Activated CD4-positive, alpha-beta memory T cell treated with anti-CD3 and anti-CD28 coated beads, Interleukin-2, amount 10 ng/mL, durations not matched to agents 7 days and 5 days (primary cell): ENCODE measurements at places on chromosomes 2 and 18. TPM values are rescaled to one million over a fixed set of nuclear protein-coding genes. Genes with fewer than 3 reads are reported as not detected.
A peak's percentile ranks its signal among the peaks of the same experiment; 100 is the strongest.

GRCh38 chr2:160555420-160556071 lies 61.9 kb upstream of the RBMS1 start:
- H3K4me1 ChIP-seq = no peaks in the 10 kb centered on the region
- H3K27me3 ChIP-seq = no peaks in the 10 kb centered on the region
- H3K27ac ChIP-seq = no peak overlapping the region
- no peak overlapping the region for H3K4me3 ChIP-seq
- no peak for DNase-seq
- H3K36me3 ChIP-seq = no peaks in the 10 kb centered on the region

- no peaks in the 10 kb centered on the region for H3K4me1 ChIP-seq
- H3K4me3 ChIP-seq = no peak overlapping the region
- H3K36me3 ChIP-seq = no peaks in the 10 kb centered on the region
- H3K27me3 ChIP-seq = no peaks in the 10 kb centered on the region
- no peak for DNase-seq
Observed at GRCh38 chr2:40363231-40363630, 88.7 kb downstream of the SLC8A1 start.

- H3K27me3 ChIP-seq = no peaks in the 10 kb centered on the region
- H3K27ac ChIP-seq = no peak overlapping the region
- no peak overlapping the region for H3K4me3 ChIP-seq
Observed at GRCh38 chr18:53757328-53757727, 467.1 kb downstream of the MBD2 start.

DNA sequence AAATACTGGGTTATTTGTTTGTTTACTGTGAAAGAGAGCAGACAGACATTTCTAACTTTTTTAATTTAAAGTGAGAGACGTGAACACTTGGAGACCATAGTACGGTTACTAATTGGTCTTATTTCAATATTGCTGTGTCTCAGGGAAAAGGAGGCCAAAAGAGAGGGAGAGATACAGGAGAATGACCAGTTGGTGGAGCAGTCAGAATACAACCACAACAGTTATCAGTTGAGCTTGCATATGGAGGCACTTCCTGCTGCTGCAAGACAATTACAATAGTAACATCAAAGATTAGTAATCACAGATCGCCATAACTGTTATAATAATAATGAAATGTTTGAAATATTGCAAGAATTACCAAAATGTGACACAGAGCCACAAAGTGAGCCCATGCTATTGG lies 58.2 kb downstream of the TWSG1 start:
- DNase-seq = no peak
- H3K36me3 ChIP-seq = peaks cover 10% of the 10 kb centered on the region
- H3K4me3 ChIP-seq = no peak overlapping the region
- no peak overlapping the region for H3K27ac ChIP-seq
- no peaks in the 10 kb centered on the region for H3K4me1 ChIP-seq

- no peaks in the 10 kb centered on the region for H3K27me3 ChIP-seq
- H3K36me3 ChIP-seq = no peaks in the 10 kb centered on the region
- DNase-seq = peak; percentile 66
- peak overlapping the region; percentile 43 for H3K4me3 ChIP-seq
- H3K4me1 ChIP-seq = peaks cover 52% of the 10 kb centered on the region
- H3K27ac ChIP-seq = peak overlapping the region; percentile 79
Observed at GRCh38 chr18:13562494-13563029, 163.8 kb downstream of the FAM210A start.

DNA sequence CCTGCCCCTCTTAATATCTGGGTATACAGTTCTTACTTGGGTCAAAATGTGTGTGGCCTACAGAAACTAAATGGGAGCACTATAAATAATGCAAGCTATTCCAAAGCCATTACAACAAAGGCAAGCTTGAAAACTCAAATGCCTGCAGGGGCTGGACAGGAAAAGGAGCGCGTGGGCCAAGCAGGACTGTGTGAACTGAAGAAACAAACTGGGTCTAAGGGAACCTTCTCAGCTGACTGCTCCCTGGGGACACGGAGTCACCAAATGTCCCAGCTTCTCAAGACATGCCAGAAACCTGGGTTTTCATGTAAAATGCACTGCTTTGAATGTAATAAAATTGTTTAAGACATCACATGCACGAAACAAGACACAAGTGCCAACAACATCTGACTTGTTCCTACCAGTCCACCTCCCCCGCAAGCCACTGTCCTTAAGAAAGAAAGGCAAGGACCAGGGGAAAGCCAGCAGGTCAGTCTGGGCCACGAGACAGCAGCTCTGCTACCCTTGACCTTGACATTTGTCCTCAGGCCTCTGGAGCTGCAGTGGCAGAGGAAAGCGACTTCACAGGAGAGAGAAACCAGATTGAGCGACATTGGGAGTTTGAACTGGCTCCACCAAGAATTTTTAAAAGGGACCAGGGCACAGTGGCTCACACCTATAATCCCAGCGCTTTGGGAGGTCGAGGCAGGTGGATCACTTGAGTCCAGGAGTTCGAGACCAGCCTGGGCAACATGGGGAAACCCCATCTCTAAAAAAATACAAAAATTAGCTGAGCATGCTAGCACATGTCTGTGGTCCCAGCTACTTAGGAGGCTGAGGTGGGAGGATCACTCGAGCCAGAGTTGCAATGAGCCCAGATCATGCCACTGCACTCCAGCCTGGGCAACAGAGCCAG lies 89.7 kb upstream of the SH3BP4 start:
- no peak overlapping the region for H3K4me3 ChIP-seq
- no peaks in the 10 kb centered on the region for H3K36me3 ChIP-seq
- no peak for DNase-seq
- H3K4me1 ChIP-seq = no peaks in the 10 kb centered on the region

DNA sequence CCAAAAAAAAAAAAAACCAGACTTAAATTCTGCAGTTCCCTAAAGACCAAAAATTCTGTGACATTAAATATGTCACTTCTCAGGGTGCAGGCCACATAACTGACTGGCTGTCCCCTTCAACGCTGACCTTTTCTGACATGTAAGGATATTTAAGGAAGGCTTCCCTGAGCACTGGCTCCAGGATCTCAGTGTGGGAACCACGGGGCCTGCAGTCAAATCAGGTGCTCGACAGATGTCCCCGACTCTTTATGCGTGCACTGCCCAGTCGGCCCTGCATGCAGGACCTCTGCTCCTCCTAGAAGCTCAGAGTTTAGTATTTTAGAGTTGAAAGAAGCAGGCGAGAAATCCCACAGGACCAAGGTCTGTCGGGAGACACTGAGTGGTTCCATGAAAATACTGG lies 69.4 kb upstream of the POMC start:
- no peak overlapping the region for H3K4me3 ChIP-seq
- H3K4me1 ChIP-seq = no peaks in the 10 kb centered on the region
- no peak for DNase-seq
- H3K27me3 ChIP-seq = no peaks in the 10 kb centered on the region
- H3K27ac ChIP-seq = no peak overlapping the region
- peaks cover 54% of the 10 kb centered on the region for H3K36me3 ChIP-seq

GRCh38 chr2:160741271-160741670 lies 247.7 kb upstream of the RBMS1 start:
- H3K36me3 ChIP-seq = no peaks in the 10 kb centered on the region
- no peak overlapping the region for H3K4me3 ChIP-seq
- H3K27me3 ChIP-seq = peaks cover 7% of the 10 kb centered on the region

DNA sequence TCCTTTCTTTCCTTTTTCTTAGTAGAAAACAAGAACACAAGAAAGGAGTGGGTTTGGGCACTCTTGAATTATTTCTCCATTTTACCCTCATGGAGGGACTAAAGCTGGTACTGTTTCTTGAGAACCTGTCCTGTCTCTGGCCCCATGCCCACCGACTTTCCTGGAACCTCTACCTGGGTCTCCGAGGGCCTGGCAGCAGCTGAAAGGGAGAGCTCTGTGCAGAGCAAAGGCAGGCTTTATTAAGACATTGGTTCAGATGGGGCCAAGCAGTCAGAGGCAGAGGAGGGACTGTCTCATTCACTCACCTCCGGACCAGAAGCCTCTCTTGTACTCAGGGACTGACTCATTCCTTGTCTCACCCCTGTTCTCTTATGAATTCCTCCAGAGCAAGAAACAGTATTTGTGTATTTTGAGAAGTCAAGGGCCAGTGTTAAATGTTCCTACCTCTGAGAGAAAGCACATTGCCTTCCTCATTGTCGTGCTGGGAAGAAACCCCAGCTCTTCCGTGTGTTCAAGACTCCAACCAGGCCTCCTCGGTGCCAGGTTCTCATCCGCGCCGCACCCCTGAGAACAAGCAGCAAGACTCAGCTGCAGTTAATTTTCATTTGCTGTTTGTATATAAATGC lies 201.9 kb upstream of the NT5C1B start:
- no peaks in the 10 kb centered on the region for H3K27me3 ChIP-seq
- DNase-seq = no peak
- no peaks in the 10 kb centered on the region for H3K4me1 ChIP-seq
- no peak overlapping the region for H3K4me3 ChIP-seq

DNA sequence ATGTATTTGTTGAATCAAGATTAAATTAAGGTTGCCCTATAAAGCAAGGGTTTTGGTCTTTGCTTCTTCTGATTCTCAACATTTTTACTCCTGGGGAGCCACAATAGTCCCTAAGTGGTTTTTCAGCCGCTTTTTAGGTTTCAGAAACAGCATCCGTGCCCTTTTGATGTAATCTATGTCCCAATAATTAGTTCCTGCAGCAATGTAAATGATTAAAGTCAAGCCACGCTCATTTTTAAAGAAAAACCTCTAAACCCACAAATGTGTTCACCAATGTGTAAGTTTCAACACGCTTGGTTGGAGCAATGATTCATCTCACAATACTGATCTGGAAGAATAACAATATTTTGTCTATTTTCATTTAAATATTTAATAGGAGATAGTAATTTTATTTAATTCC lies 5.6 kb downstream of the ARL4C start:
- DNase-seq = no peak
- H3K36me3 ChIP-seq = peaks cover 95% of the 10 kb centered on the region
- peaks cover 50% of the 10 kb centered on the region for H3K4me1 ChIP-seq
- H3K4me3 ChIP-seq = peak overlapping the region; percentile 99
- no peaks in the 10 kb centered on the region for H3K27me3 ChIP-seq

DNA sequence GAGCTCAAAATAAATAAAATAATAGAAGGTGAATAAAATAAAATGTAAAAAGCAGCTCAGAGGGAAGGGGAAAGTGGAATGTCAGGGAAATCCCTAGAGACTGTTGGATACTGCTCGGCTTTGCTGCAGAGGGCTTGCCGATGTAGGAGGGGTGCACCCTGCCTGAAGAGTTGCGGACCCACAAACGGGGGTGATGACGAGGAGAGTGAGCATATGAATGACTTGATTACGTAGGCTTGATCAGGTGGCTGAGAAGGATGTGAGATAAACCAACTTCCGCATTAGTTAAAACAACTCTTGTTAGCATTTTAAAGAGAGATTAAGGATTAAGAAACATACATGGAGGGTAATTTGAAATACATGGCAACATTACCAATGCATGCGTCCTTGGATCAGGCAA lies 21.0 kb upstream of the TMEM237 start:
- peaks cover 2% of the 10 kb centered on the region for H3K27me3 ChIP-seq
- H3K36me3 ChIP-seq = no peaks in the 10 kb centered on the region
- no peak for DNase-seq
- no peak overlapping the region for H3K27ac ChIP-seq
- no peak overlapping the region for H3K4me3 ChIP-seq

GRCh38 chr2:133768658-133769435 lies 200.6 kb upstream of the NCKAP5 start:
- no peaks in the 10 kb centered on the region for H3K4me1 ChIP-seq
- no peak for DNase-seq
- peaks cover 3% of the 10 kb centered on the region for H3K27me3 ChIP-seq
- H3K27ac ChIP-seq = no peak overlapping the region
- no peak overlapping the region for H3K4me3 ChIP-seq

GRCh38 chr2:119222863-119223520 lies 642 bp upstream of the STEAP3 start:
- peaks cover 38% of the 10 kb centered on the region for H3K27me3 ChIP-seq
- no peak overlapping the region for H3K27ac ChIP-seq
- H3K36me3 ChIP-seq = no peaks in the 10 kb centered on the region
- DNase-seq = no peak
- no peaks in the 10 kb centered on the region for H3K4me1 ChIP-seq

DNA sequence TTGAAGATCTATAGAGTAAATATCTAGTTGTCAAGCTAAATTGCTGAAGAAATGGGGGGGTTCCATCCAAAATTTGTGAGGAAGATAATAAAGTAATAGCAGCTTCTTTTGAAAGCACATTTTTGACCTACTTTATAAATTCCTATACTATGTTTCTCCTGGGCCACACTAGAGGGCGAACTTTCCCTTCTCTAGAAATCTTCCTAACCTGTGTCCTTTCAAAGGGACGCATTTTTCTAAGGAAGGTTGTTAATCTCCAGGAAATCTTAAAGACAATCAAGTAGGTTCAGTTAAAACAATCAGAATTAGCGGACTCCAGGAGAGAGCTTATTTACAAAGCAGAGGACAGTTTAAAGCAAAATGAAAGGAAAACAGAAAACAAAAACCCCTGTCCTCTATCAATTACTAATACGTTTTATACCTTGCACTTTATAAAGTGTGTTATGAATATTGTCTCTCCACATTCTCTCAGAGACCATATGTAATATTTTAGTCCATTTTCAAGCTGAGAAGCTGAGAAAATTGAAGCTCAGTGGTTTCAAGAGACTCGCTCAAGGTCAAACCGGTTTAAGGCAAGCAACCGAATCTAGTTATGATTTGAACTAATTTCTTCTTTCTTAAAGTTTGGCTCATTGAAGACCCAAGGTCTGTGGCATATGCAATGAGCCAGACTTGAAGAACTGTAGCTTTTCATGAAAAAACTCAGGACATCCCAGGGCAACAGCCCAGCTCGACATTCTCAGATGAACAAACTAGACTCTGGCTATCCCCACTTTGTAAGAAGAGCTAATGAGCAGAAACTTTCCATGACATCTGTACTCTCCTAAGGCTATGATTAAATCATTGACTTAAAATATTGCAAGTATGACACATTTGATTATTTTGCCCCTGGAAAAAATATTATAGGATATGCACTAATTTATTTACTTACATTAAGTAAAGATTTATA lies 273.6 kb downstream of the PAX3 start:
- peaks cover 7% of the 10 kb centered on the region for H3K27me3 ChIP-seq
- no peak overlapping the region for H3K4me3 ChIP-seq
- DNase-seq = no peak
- no peaks in the 10 kb centered on the region for H3K36me3 ChIP-seq
- H3K4me1 ChIP-seq = no peaks in the 10 kb centered on the region

DNA sequence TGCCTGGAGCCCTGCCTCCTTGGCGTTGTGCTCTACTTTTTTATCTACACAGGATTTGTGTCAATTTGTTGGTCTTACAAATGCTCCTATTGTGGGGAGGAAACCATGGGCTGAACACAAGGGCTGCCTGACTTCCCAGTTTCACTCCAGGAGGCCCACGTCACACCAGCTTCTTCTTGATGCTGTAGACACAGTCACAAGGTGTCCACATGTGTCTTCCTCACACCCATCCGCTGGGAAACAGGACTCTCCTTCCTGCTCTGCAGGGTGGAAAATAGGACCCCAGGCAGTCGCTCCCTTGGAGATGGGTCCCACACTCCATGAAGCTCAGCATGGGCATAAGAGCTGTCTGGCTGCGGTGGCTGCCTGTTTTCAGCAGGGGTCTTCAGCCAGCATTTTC lies 468.2 kb downstream of the EPHA4 start:
- no peak overlapping the region for H3K4me3 ChIP-seq
- H3K36me3 ChIP-seq = no peaks in the 10 kb centered on the region
- peaks cover 8% of the 10 kb centered on the region for H3K4me1 ChIP-seq
- no peak for DNase-seq
- no peaks in the 10 kb centered on the region for H3K27me3 ChIP-seq

Gene SETBP1
- 15.8 TPM for total RNA-seq

Gene CHN1
- 0.68 TPM for total RNA-seq

Gene OLA1
- total RNA-seq = 64.6 TPM

Gene MYO1B
- total RNA-seq = 2.9 TPM

Gene SERPINB4
- total RNA-seq = not detected

Gene RUFY4
- total RNA-seq = 3.2 TPM

Gene TWIST2
- total RNA-seq = not detected

Gene CERKL
- 0.08 TPM for total RNA-seq

Gene MOCOS
- total RNA-seq = 0.25 TPM

Gene HOXD10
- total RNA-seq = not detected

Gene NOSTRIN
- total RNA-seq = not detected

Gene TMEM18
- total RNA-seq = 28.3 TPM

Gene TCF23
- not detected for total RNA-seq

Gene HRH4
- 0.65 TPM for total RNA-seq
